ENCODE measurements at places on chromosomes 3 and 15.

DNA sequence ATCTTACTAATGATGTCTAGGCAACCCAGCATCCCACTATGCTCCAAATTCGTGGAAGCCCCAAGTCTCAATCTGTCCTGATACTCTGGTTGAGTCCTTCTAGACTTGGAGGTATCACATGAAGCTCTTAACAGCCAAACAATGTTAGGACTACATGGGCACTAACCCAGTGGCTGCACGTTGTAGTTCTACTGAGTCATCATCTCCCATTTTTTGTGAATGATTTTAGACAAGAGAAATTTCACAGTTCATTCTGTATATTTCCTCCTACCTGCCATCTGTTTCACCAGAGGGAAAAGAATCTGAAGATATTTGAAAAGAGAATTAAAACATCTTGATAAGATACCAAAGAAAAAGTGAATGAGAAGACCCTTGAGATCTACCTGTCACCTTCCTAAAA lies 9.8 kb upstream of the WWTR1 start:
- DNase-seq = no peak

DNA sequence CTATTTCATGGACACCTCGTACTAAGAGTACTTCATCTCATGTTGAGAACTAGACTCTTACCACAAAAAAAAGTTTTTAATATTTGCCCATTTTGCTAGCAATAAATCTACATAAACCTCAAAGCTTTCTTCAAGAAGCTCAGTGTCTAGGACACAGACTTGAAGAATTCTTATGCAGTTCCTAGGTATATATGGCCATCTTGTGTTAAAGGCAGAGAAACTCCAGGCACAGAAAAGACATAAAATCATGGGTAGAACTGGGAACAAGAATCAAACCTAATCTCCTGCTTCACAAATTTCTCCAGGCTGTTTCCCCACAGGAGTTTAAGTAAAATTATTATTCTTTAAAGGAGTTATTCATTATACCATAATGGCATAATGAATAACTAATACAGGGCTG lies 4.4 kb downstream of the MBD4 start:
- DNase-seq = no peak

DNA sequence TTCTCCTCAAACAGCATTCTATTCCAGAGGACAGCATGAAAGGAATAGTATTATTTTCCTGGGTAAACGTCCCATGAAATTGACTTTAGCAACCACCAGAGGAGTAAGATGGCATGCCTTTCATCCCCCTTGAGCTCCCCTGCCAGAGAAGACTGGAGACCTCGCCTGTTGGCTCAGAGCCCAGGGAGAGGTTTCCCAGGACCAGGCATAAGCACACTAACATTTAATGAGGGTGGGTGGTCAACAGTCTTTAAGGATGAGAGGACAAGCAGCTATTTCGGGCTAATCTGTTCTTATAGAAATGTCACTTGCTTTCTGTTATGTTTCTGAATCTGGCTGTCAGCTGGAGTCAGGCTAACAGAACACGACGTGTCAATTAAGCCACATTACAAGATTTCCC lies 390.5 kb downstream of the GABRG3 start:
- DNase-seq = no peak

- DNase-seq = no peak
These were observed 145.8 kb downstream of the CBLB start for GRCh38 chr3:105722943-105723556.

DNA sequence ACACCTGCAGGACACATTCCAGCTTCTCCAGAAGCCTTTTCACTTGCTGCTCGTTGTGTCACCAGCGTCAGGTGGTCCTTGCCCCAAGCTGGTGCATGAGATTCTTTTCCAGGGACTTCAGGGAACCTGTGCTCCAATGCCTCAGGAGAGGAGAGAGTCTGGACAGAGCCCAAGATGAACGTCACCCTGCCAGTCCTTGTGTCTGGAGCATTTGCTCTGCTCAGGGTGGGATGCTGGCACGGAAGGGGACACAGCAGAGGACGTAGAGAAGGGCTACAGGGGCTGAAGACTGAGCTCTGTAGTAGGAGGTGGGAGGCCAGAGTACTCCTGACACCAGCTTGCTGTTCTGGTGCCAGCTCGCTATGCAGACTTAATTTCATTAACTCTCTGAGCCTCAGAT lies 262.1 kb downstream of the XXYLT1 start:
- DNase-seq = no peak

DNA sequence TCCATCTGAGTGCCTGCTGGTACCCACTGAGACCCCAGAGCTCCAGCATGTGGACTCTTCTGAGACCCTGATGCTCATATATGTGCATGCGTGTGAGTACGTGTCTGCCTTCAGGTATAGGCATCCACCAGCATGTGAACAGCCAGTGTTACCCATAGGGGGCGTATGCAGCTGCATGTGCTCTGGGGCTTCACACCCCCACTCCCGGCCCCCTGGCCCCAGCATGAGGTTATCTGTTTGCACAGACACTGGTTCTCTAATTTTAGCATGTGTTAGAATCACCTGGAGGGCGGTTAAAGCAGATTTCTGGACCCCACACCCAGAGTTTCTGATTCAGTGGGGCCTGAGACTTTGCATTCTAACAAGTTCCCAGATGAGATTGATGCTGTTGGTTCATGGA lies 824 bp upstream of the CILP start:
- no peak for DNase-seq

DNA sequence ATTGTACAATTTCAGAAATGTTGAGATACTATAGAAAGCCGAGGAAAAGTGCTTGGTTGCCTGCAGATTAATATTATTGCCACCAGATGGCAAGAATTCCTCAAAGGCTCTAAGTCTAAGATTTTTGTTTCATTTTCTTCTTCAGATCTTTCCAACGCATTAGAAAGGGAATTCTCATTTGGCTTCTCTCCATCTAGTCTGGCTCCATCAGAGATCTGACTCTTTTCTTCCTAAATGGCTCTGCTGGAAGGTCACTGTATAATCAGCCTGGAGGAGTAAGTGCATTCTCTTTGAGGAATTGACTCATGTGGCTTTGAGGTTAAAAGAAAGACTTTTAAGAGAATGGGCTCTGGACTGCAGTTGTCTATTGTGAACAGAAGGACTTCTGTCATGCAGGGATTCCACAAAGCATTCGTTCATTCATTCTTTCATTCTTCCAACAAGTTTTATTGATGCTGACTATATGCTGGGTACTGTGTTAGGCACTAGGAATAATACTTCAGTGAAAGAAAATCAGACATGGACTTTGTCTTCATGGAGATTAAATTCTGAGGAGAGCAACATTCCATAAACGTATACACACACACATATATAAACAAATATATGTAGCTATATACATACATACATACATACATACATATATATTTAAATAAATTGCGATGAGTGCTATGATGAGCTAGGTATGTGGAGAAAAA lies 55.3 kb downstream of the SLC28A2 start:
- no peak for DNase-seq

DNA sequence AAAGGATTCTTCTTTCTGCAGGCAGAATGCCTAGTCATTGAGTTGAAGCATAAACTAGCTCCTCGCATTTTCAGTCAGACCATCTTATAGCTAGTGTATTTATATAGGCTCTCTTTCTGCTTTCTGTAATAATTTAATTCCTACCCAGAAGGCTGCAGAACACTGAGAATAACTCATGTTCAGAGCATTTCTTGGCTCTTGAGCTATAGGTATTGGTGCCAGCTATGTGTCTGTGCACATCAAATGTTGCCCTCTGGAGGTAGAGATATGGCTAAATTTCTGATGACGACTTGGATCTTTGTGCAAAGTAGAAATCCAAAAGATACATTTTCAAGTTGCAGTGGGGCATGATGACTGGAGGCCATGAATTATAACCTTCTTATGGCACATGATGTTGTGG lies 336.2 kb upstream of the TPM1 start:
- no peak for DNase-seq

GRCh38 chr3:38354588-38355330 lies 8.2 kb downstream of the XYLB start:
- DNase-seq = no peak

DNA sequence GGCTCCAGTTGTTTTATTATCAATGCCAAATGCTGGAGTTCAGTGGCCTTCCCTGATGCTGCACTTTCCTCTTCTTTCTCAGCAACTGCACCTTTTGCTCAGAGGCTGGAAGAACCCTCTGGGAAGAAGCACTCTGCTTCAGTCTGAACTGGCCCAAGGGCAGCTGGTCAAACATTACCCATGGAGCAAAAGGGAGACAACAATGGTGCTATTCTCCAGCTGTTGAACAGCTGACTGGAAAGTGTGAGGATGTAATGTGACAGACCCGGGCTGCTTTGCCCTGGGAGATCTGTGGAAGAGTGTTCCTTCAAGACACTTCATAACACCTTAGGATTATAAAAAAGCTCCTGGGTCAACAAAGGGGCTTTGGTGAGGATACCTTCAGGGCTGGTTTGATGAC lies 84.9 kb downstream of the EPHB1 start:
- no peak for DNase-seq

DNA sequence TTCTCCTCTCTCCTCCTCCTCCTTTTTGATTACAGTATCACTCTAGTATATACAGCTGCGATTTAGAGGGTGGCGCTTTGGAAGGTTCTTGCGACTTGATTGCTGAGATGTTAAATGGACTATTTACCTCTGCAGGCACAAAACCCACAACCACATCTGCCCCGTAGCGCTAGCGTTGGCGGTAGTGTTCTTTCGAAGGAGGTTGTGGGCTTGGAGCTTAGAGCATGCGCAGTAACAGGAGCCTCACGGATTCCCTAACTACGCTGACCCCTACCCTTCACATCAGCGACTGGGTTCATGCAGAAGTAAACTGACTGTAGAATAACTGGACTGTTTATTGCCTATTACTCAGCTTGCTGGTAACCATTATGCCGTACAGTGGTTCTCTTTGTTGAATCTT lies 58.0 kb downstream of the CGGBP1 start:
- no peak for DNase-seq

- no peak for DNase-seq
These were observed 404.1 kb downstream of the ZIC1 start for GRCh38 chr3:147813256-147813655.

GRCh38 chr3:186526256-186526606 lies 17.9 kb downstream of the CRYGS start:
- DNase-seq = no peak

DNA sequence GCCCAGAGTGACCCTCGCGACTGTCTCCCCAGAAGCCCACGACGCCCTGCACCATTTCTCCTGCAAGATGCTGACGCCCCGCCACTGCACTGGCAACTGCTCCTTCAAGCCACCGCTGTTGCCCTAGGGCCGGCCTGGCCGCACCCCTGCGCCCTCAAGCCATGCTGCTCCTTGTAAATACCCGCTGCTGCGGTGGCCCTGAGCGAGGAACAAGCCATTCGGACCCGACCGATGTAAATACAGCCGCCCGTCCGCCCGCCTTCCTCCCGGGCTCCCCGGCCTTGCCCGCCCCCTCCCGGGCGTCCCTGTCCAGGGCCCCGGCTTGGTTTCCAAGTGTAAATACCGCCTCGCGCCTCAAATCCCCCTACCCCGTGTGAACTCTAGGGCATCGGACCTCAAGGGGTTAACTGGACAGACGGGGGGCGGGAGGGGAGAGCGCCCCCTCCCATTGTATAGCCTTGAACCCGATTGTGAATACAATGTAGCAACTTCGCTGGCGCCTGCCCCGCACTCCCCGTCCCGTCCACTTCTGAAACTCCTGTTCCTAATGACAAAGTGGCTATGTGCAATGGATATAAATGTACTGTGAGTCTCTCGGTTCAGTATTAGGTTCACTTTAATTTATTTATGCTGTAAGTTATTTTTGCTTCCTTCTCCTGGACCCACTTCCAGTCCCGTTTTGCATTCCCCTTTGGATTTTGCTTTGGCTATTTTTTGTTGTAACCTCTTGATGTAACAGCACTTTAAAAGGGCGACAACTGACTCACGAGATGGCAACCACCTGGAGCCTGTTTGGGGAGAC lies 5.9 kb downstream of the RNU6-1 start:
- no peak for DNase-seq

DNA sequence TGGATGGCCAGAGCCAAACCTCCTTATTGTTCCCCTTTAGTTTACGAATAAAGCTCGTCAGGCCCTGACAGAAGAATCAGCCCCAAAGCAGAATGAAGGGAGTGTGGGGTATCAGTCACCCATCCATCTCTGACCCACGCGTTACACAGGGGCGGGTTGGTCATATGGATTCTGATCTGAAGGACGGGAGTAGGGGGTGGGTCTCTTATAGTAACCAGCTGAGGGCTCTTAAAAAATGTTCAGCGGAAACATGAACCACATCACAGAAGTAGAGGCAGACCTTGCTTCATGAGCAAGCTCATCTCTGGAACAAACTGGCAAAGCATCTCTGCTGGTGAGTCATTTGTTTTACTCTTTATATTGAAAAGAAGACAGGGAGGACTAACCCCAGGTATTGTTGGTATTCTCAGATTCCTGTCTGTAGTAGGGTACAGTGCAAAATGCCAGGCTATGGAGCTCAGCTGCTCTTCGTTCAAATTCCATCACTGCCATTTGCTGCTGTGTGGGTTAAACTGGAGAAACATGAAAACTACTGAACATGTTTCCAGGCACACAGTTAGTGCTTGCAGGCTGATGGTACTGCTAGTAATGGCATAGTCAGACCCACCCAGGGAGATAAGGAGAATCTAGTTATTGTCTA lies at the start of gene CXCR6:
Gene CXCR6 (plus strand): TSS at position 258 of the 640 bp plus-strand sequence. CDS start 3,018 bp downstream, outside the sequence.
- DNase-seq = no peak

DNA sequence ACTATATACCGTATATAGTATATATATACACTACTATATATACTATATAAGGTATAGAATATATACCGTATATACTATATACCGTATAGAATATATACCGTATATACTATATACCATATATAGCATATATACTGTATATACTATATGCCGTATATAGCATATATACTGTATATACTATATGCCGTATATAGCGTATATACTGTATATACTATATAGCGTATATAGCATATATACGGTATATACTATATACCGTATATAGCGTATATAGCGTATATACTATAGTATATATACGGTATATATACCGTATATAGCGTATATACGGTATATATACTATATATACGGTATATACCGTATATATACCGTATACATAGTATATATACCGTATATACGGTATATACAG lies 22.6 kb upstream of the HDGFL3 start:
- DNase-seq = no peak

GRCh38 chr3:10641760-10642159 lies 136.4 kb upstream of the ATP2B2 start:
- no peak for DNase-seq

GRCh38 chr3:191775451-191776233 lies 314.7 kb downstream of the PYDC2 start:
- no peak for DNase-seq

- no peak for DNase-seq
These were observed 431.5 kb upstream of the CNTN6 start for GRCh38 chr3:661356-661755.

- DNase-seq = no peak
These were observed 1.8 kb downstream of the CD276 start for GRCh38 chr15:73685981-73686380.
